ENCODE measurements at places on chromosomes 16 and 17. TPM values are rescaled to one million over a fixed set of nuclear protein-coding genes. Genes with fewer than 3 reads are reported as not detected.

Gene APOBR
- 8.4 TPM for total RNA-seq

Gene TBC1D3I
- total RNA-seq, result 0.36 TPM

Gene C1QL1
- not detected for total RNA-seq

Gene CA7
- total RNA-seq, result not detected

Gene GRB7
- total RNA-seq, result not detected

Gene OR3A2
- total RNA-seq, result 5.6 TPM

Gene KRT12
- total RNA-seq, result not detected

Gene KRT222
- total RNA-seq, result not detected

Gene TRPV3
- 0.32 TPM for total RNA-seq

Gene ERCC4
- 15.5 TPM for total RNA-seq

Gene LUC7L3
- total RNA-seq, result 112 TPM

Gene GALNS
- 19.0 TPM for total RNA-seq

Gene PPM1E
- 0.02 TPM for total RNA-seq

Gene KRT24
- total RNA-seq, result not detected

Gene HSD11B2
- total RNA-seq, result 1.3 TPM

Gene TMEM114
- not detected for total RNA-seq

Gene SOCS7
- 19.9 TPM for total RNA-seq

Gene MYH11
- not detected for total RNA-seq

Gene NOMO2
- total RNA-seq, result 85.2 TPM

Gene DNAI2
- 0.70 TPM for total RNA-seq

Gene HSF5
- total RNA-seq, result 5.1 TPM

Gene KRT32
- not detected for total RNA-seq

Gene PRSS22
- not detected for total RNA-seq

Gene EFTUD2
- 242 TPM for total RNA-seq

Gene PYY
- total RNA-seq, result not detected

Gene TMEM238L
- not detected for total RNA-seq

Gene ALOXE3
- total RNA-seq, result 0.19 TPM

Gene KRTAP3-2
- not detected for total RNA-seq

Gene CDH13
- total RNA-seq, result not detected
